Mucosa of descending colon (tissue), 3 donors: ENCODE measurements at places on chromosomes 1 and 21.

- DNase-seq = no peak
Measured at GRCh38 chr1:186781730-186782129, 47.0 kb upstream of the PLA2G4A start.

DNA sequence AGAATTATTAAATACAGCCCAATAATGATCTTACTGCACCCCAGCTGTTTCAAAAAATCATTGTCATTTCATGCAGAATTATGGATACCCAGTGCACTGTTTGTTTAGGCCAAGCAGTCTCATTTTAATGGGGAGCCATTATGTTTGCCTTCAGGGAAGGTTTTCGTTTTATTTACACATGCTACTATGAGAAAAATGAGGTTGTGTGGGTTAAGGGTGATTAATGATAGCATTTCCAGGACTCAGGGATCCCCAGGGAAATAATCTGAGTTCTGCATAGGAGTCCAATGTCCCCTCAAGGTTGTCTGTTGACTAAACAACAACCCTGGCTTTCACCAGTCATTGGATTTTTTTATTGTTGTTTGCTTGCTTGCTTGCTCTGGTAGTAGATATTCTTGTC is 71.0 kb upstream of the ZP4 start:
- no peak for DNase-seq

DNA sequence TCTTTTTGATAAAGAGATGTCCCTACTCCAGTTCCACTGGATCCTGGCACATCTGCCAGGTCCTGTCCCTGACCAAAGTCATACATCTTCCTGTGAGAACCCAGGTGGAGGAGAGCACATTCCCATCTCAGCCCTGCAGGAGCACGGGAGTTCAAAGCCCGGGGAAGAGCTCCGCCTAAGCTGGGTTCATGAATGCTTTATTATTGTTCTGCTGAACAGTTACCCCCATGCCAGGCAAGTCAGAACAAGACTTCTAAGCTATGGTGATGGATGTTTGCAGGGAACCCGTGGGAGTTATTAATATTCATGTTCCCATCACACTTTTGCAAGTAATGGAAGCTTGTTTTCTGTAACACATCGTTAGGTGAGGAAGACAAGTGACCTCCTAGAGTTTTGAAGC is 62.9 kb downstream of the SEC16B start:
- no peak for DNase-seq

DNA sequence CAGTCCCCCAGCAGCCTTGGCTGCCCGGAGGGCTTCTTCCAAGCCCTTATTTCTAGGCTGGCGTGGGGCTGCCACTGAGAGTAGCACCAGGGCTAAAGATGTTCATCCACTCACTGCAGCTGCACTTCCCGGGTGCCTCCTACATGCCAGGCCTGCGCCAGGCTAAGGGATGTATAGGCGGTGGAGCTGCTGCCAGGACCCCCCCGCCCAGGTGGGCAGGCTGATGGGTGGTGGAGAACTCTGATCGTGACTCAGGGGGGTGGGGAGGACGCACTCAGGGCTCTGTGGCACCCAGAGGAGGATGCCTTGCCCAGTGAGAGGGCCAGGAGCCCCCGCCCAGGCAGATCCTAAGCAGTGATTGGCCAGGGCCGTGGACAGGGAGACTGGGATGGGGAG is 34.1 kb downstream of the CFAP74 start:
- no peak for DNase-seq

DNA sequence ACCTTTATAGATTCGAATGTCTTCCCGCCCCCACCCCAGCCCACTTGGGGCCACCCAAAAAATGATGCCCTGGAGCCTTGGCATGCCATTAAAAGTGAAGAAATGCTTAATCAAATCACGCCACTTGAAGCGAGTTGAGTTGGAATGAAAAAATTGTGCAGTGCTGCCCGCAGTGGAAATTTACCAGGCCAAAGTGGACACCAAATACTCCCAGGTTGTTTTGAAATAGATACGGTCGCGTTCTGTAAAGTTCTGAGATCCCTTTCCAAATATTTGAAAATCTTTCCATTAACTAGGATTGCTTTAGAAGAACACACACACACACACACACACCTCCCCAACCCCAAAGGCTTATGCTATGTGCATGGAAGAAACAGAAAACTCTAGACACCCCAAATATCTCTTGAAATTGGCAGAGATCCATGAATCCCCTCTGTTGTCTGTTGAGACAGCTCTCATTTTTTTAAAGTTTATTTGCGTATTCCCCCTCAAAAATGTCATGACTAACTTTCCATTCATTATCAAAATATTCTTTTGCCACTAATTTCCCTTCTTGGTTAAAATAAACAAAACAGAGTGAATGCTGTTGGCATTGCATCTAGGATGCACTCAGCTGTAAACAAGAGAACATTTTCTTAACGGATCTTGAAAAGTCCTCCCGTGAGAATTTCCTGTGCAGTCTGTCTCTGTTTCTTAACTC is 142.3 kb upstream of the KCNE2 start:
- DNase-seq = no peak

GRCh38 chr1:1759456-1760344 is 18.6 kb downstream of the NADK start:
- peak; percentile 73 for DNase-seq

GRCh38 chr1:229552732-229553131 is 5.8 kb downstream of the ABCB10 start:
- no peak for DNase-seq

DNA sequence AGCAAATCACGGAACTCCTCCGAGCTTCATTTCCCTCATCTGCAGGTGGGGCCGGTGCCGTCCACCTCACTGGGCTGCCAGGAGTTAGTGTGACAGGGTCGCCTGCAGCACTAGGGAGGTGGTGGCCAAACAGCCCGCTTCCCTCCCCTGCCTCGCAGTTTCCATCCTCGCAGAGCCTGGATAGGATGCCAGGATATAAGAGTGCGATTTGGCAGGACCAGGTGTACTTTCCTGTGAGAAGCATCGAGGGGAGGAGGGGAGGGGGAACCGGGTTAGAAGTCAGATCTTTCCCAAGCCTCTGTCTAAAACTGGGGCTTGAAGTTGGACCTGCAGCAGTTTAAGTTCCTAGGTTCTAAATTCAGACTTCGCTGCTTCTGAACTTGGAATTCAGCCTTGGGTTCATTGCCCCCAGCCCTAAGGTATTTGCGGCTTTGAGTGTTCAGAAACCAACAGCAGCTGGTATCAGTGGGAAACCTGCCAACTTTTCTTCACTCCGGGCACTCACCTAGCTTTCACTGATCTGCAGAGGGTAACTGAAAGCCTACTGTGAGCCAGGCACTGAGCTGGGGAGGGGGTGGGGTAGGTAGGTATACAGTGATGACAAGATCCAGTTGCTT is 1.7 kb upstream of the JUN start:
- DNase-seq = peak; percentile 79

GRCh38 chr1:247475793-247476192 is 17.9 kb upstream of the OR2B11 start:
- no peak for DNase-seq

DNA sequence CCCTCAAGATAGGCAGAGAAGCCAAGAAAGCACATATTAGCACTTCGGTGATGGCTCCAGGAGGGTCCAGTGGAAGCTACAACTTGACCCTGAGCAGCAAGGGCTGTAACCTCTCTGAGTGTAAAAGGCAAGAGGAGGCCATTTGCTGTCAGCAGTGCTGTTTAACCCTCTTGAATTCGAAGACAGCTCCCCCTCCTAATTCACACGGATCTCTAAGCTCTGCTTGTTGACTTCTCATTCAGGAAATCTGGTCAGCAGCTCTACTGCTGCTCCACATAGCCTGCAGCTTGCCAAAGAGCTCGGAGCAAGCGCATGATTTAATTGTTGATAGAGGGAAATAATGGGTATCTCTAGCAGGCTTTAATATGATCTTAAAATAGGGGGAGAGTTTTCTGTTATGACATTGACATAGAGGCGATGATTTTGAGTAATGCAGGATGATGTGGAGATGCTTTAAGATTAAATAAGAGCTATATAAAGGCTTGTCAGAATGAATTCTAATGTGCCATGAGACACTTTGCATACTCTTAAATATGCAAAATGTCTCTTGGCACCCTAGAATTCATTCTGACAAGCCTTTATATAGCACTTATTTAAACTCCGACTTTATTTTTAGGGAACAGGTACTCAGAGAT is 79.4 kb upstream of the USH2A start:
- DNase-seq = no peak

- no peak for DNase-seq
Measured at GRCh38 chr1:182601913-182602312, 2.3 kb downstream of the RGS16 start.

DNA sequence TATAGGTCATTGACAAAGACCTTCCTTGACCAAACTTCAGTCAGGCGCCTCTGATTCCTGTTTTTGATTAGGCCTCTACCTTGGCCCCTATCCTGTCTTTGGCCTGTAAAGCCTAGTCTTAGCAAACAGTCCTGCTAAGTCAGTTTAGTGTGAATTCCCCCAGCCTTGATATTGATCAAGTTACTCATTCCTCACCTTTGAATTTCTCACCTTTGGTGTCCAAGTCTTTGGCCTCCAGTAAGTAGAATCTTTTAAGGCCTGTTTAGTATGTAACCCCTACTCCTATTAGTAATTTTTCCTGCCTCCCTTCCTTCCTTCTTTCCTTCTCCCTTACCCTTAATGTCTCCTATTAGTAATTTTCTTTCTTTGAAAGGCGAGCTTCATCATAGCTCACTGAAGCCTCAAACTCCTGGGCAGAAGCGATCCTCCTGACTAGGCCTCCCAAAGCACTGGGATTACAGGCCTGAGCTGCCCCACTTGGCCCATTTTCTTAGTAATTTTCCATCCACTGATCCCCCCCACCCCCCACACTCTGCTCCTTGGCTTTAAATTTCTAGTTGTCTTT is 13.0 kb upstream of the ZNF692 start:
- no peak for DNase-seq

DNA sequence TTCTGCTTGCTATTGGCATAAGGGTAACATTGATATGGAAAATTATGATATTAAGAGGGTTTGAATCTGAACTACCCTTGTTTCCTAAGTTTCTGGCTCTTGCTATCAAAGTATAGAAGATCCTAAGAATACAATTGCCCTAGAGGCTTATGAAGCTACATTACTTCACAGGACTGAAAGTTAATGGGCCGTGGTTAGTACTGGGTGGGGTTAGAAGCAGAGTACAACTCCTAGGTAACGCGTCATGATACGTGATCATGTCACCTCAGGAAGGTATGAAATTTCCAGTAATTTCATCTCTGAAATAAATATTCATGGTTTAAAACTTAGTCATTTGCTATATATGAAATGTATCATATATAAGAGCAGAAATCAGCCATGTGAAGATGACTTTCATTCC is 743.8 kb upstream of the NEGR1 start:
- no peak for DNase-seq
